Iris pigment epithelial cell (primary cell): ENCODE measurements at places on chromosomes 4 and X.
A peak's percentile ranks its signal among the peaks of the same experiment; 100 is the strongest.

- DNase-seq, result no peak
Observed at GRCh38 chr4:127364397-127364796, 268.4 kb upstream of the INTU start.

DNA sequence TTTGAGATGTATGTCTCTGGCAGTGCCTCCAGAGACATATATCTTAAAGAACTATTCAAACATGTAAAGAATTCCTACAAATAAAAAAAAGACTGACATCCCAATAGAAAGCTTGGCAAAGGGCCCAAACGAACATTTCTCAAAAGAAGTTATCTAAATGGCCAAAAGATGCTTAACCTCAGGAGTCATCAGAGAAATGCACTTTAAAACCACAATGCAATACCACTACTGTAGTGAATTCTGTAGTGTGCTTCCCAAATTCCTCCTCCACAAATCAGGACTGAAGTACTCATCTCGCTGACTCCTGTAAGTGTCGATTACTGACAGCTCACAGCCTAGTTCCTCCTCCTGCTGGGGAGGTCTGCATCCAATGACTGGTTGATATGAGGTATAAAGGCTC lies 129.0 kb upstream of the MAMLD1 start:
- DNase-seq, result peak; percentile 35

- DNase-seq, result no peak
Observed at GRCh38 chr4:5973033-5973432, 45.2 kb downstream of the C4orf50 start.

DNA sequence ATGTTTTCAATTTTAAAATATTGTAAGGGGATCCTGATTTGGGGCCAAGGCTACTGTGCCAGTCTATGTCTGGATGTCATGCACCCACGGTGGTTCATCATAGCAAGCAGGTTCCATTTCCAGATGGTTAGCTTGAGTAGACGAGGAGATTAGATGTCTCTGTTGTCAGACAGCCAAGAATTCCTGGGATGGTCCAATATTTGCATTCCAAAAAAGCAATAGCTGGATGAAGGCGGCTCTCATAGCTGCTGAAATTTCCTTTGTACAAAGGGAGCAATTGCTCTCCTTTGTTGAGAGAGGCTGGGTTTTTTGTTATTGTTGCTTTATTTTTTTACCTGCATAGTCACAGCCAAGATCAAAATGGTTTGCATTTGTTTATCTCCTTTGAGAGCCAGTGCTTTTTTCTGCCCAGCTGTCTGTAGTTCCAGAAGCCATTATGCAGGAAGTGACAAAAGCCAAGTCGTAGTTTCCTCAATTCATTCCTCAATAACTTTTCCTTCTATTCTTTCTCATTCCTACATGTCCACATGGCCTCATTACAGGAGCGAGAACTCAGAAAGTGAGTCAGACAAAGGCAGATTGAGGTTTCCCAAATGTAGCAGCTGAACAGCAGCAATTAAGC lies 107.9 kb downstream of the MMRN1 start:
- no peak for DNase-seq

DNA sequence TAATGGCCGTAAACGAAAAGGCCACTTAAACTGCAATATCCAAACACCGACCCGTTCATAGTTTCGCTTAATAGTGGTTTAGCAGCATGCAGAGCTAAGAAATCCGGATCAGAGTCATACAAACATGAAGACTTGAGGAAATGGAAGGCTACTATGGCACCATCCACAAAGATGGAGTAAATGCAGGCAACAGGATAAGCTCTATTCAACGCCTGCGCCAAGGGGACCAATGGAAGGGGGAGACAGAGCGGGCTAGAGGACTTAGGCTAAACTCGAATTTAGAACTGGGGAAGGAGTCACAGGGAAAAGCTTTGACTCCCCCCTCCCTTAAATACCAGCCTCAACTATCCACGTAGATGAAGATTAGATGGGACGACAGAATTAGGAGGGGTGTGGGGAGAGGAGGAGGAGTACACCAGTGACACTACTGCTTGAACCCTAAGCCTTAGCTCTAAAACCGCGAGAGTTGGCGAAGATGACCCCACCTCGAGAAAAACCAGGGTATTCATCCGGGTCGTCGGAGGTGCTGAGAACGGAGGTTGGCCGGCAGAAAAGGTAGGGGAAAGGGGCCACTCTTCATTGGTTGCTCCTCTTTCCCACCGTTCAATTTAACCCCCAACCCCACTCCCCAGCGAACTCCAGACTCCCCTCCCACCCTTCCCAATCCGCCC lies 3.5 kb downstream of the HUWE1 start:
- peak; percentile 68 for DNase-seq

GRCh38 chr4:99205153-99205979 lies 13.7 kb downstream of the ADH6 start:
- DNase-seq, result peak; percentile 12

DNA sequence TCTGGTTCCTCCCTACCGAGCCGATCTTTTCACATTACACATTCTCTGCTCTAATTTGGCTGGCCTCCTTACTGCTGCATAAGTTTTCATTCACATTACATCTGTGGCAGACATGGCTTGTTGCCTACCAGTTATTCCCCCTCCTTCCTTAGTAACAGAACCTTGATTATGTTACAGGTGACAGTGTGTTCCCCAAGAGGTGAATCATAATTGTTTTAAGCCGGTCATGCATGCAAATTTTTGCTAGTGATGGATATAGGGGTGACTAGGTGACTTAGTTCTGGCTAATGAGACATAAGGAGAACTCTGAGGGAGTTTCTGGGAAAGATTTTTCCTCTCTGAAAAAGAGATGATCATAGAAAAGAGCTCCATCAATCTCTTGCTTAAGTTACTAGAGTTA lies 8.4 kb upstream of the LAMP2 start:
- DNase-seq, result no peak

DNA sequence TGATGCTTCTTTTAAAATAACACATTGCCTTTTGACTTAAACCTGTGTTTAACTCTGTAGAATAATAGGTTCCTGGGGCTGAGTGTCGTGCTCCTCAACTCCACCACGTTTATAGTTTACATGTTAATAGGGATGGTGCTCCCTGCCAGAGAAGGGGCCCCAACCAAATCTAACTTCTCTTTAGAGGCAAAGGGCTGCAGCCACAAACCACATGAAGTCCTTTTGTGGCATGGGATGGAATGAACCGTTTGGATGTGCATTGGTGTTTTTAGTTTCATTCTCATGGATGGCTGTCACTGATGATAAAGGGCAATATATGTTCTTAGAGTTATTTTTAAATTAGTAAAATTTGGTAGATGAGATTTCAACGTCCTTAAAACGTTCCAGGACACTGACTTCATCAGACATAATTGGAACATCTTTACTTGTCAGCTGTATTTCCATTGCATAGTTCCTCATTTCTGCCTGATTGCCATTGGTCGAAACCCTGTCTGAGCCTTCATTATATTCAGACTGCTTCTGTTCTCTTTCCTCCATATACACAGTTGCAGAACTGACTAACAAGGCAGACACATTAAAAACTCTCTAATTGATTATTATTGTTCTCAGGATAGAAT lies 60.4 kb upstream of the HPF1 start:
- DNase-seq, result no peak

DNA sequence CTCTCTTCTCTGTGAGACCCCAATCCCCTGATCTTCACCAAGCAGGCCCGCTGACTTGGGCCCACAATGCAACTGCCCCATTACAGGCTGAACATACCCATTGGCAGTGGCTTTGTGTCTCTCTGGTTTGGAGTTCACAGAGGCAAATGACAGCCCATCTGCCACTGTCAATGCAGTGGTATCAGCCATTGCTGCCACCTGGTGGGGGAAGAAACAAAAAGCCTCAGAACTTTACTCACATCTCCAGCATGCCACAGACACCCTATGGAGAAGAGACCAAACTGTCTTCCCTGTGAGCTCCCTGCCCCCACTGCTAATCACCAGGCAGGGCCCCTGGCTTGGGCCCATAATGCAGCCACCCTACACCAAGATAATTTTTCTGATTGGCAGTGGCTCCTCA lies 729.3 kb upstream of the ACTRT1 start:
- peak; percentile 19 for DNase-seq

GRCh38 chr4:14669371-14669770 lies 332.9 kb upstream of the CPEB2 start:
- no peak for DNase-seq

GRCh38 chrX:70476934-70477733 lies 32.5 kb downstream of the DLG3 start:
- peak; percentile 70 for DNase-seq

DNA sequence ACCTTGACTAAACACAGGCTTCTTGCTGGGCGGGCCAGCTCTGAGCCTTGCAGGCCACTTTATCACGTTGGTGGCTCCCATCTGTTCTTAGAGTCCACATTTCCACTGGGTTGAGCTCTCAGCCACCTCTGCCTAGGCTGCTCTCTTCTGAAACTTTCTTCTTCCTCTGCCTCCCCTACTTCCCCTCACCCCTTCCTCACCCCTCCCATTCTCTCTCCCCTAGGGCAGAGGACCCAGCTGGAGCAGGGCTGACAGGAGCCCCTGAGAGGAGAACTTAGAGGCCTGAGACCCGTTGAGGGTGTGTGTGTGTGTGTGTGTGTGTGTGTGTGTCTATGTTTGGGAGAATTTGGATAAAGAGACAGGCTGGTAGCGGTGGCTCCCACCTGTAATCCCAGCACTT lies 19.9 kb upstream of the TMSB4X start:
- no peak for DNase-seq

DNA sequence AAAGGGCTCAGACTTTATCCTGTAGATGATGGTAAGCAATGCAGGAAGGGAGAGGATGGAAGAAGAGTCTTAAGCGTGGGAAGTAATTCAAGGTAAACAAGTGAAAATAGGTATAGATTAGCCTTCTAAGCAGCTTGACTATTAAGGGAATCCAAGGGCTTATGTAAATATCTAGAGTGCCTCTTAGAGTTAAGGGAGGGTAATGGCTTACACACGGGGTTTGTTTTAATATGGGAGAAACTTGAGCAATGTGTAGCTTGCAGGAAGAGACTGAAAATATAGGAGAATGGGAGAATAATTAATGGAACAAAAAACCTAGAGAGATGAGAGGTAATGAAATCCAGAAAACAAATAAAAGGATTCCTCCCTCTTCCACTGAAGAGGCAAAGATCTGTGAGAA lies 12.8 kb upstream of the SAP30 start:
- no peak for DNase-seq

DNA sequence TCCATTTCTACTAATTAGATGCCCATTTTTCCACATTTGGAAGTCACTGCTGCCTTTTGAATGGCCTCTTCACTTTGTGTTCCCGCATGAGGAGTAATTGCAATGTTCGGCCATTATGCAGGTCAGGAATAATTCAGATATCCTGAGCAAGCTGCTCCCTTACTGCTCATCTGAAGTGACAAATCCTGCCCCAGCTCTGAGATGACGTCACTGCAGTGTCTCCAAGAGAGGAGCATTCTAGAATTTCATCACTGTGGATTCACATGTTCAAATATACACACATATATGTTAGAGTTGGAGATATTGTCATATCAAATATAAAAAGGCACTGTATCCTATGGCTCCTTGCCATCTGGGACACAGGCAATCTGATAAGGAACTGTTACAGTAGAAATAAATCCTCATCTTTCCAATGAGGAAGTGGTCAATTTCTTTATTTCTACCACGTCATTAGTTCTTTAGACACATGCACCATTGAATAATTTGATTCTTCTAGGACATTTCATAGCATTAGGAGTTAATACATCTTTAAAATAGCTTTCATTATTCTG lies 706.9 kb upstream of the TENM3 start:
- no peak for DNase-seq

DNA sequence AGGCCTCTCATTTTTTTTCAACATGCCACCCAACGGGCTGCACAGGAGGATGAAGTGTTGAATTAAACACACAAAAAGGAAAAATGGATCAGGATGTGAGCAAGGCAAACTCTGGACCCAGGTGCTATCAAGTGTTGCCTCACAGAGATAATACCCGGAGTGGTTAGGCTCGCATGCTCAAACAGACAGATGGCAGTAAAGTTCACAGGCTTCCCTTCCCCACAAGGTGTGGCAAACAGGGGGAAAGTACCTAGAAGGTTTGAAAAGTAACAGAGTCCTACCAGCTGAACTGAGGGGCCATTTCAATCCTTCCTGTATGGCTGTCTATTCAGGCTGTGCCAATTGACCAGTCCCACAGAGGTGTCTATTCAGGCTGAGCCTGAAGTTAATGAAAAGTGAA lies 123.9 kb upstream of the GC start:
- DNase-seq, result no peak

DNA sequence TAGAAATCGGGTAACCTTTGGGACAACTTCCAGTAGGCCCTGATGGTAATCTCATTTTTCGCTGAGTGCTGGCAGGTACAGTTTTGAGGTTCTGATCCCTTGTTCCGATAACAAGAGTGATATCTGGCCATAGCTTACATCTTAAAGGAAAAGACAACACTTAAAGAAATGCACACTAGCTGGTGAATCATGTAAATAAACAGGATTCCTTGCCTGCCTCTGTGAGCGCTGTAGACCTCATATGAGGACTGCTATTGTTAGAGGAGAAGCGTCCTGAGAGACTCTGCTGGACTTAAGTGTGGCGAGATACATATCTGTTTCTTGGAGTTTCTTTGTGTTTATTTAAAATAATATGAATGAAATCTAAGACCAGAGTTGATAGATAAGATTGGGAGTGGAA lies 149.3 kb upstream of the SLC4A4 start:
- DNase-seq, result peak; percentile 53

DNA sequence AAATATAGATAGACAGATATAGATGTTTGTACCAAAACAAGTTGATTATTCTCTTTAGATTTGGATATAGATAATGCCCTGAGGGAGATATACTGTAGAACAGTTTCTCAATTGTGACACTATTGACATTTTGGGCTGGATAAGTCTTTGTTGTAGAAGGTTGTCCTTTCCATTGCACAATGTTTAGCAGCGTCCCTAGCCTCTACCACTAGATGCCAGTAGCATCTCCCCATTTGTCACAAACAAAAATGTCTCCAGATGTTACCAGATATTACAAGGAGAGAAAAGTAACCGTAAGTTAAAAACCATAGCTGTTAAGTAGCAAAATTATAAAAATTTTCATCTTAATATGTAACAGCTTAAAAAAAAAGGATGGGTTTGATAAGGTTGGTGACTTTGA lies 2595.3 kb downstream of the ARAP2 start:
- peak; percentile 20 for DNase-seq

DNA sequence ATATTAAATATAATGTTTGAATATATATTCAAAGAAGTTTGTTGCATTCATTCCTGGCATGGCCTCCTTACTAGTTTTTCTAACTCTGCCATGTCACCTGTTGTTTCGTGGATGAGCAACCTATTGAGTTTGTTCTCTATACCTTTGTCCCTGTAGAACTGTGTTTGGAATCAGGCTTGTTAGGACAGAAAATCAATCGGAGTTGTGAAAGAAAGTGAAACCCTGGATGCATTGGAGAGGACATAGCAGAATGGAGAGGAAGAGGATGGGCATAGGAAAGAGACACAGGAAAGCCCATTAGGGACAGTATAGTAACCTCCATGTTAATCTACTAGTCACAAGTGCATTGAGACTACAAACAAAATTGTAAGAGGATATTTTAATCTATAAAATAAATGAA lies 31.2 kb downstream of the ANK2 start:
- DNase-seq, result no peak
